ENCODE measurements at places on chromosomes 4 and X.

DNA sequence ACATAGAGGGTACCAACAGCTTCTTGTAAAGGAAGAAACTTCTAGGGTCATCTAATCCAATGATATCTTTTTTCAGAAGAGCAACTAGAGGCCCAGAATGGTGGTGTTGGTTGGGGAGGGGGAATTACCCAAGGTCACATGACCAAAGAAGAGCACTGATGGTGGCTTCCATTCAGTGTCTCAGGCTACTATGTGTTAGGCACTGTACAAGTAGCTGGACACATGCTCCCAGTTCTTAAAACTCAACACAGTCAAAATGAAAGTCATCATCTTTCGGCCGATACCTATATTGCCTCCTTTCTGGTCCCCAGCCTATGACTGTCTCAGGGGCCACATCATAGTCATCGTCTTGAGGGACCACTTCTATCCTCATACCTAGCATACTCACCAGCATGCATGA lies 88.1 kb downstream of the ARHGAP6 start:
- no peak overlapping the region for H3K4me3 ChIP-seq
- no peaks in the 10 kb centered on the region for H3K27me3 ChIP-seq
- H3K4me1 ChIP-seq = no peaks in the 10 kb centered on the region
- no peak overlapping the region for H3K27ac ChIP-seq
- H3K36me3 ChIP-seq = no peaks in the 10 kb centered on the region

DNA sequence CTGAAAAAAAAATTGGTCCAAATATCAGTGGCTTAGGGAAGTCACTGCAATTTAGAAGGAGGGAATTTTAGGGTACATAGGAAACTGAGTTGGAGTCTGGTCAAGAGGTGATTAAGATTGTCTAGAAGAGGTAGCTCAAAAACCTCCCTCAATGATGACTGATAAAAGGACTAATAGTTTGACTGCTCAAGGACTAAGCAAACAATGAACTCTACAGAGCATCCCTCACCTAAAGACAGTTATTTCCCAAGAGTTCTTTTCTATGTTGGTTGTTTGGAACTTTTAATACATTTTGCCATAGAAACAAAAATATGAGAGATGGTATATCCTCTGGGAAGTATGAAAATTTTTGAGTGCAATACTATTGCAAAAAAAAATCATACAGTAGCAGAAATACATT lies 35.7 kb downstream of the MAOB start:
- H3K4me1 ChIP-seq = no peaks in the 10 kb centered on the region
- H3K27ac ChIP-seq = no peak overlapping the region
- no peaks in the 10 kb centered on the region for H3K36me3 ChIP-seq
- H3K27me3 ChIP-seq = no peaks in the 10 kb centered on the region

DNA sequence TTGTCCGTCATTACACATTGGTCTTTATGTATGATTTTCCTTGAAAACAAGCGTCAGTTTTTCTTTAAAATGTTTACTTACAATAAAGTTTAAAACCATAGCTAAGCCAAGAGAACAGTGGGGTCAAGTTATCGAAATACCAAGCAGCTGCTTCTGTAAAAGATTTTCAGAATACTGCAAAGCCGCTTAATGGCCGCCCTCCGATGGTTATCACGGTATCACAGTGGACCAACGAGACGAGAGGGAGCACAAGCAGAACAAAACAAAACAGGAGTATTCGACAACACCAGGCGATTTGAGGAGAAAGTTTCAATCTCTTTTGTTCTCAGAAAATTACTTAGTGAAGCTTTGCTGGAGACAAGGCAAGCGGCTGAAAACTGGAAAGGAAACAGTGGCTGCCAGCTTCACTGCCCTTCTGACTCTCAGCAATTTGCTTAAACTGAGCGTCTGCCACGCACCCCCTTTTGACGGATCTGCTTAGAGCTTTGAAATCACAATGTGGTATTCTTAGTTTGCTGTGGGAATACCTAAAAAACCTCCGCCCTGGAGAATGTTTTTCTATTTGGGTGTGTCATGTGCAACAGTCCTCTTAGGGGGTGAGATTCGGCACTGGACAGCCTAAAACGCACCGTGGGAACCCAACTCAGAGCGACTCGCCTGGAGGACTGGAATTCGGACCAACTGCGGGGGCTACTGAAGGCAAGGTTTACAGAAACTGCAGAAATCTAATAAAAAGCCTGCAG lies 199.8 kb downstream of the NSUN7 start:
- no peaks in the 10 kb centered on the region for H3K4me1 ChIP-seq
- no peak overlapping the region for H3K4me3 ChIP-seq
- no peak for DNase-seq
- H3K36me3 ChIP-seq = no peaks in the 10 kb centered on the region

GRCh38 chr4:186144946-186145569 lies 40.6 kb downstream of the FAM149A start:
- no peaks in the 10 kb centered on the region for H3K36me3 ChIP-seq
- H3K4me3 ChIP-seq = no peak overlapping the region
- peaks cover 4% of the 10 kb centered on the region for H3K4me1 ChIP-seq
- DNase-seq = no peak

GRCh38 chrX:108699368-108699767 lies 37.0 kb downstream of the IRS4 start:
- no peak overlapping the region for H3K4me3 ChIP-seq
- H3K27me3 ChIP-seq = no peaks in the 10 kb centered on the region
- no peaks in the 10 kb centered on the region for H3K36me3 ChIP-seq

DNA sequence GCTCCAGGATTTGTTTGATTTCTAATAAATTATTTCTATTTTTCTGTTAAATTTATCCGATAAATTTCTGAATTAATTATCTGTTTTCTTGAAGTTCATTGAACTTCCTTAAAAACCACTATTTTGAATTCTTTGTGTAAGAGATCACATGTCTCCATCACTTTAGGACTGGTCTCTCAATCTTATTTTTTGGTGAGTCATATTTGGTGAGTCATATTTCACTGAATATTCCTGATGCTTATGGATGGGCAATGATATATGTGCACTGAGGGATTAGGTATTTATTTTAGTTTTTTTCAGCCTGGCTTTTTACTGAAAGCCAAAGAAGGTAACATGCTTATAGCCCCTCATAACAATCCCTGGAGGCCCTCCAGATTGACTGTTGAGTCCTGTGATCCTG lies 48.5 kb upstream of the IL15 start:
- H3K27ac ChIP-seq = no peak overlapping the region
- no peak for DNase-seq
- H3K4me1 ChIP-seq = no peaks in the 10 kb centered on the region
- no peak overlapping the region for H3K4me3 ChIP-seq
- no peaks in the 10 kb centered on the region for H3K27me3 ChIP-seq

DNA sequence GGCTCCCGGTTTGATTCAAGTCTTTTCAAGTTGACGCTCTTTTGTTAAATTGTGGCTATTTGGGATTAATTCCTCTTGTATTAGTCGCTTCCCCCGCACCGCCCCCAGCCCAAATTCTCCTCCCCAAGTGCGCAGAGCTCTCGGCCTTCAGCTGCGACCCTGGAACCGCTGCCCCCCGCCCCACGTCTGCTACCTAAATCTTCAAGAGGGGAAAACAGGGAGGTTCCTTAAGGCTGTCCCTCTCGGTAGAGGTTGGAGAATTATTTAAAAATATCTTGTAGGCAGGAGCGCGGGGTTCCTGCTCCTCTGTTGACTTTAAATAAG lies 860 bp upstream of the RPS6KA3 start:
- H3K36me3 ChIP-seq = no peaks in the 10 kb centered on the region
- no peak for DNase-seq
- peak overlapping the region; percentile 53 for H3K4me3 ChIP-seq

- peaks cover 6% of the 10 kb centered on the region for H3K4me1 ChIP-seq
- no peak overlapping the region for H3K4me3 ChIP-seq
- H3K27ac ChIP-seq = no peak overlapping the region
Observed at GRCh38 chr4:102494603-102495002, 6.6 kb upstream of the NFKB1 start.

- no peak overlapping the region for H3K4me3 ChIP-seq
- DNase-seq = no peak
- no peaks in the 10 kb centered on the region for H3K4me1 ChIP-seq
- no peaks in the 10 kb centered on the region for H3K27me3 ChIP-seq
- H3K36me3 ChIP-seq = no peaks in the 10 kb centered on the region
Observed at GRCh38 chr4:185598846-185599552, 63.7 kb upstream of the PDLIM3 start.

GRCh38 chrX:151871244-151871643 lies 41.4 kb upstream of the MAGEA4 start:
- no peaks in the 10 kb centered on the region for H3K27me3 ChIP-seq
- no peak overlapping the region for H3K4me3 ChIP-seq
- H3K4me1 ChIP-seq = no peaks in the 10 kb centered on the region
- no peak for DNase-seq

DNA sequence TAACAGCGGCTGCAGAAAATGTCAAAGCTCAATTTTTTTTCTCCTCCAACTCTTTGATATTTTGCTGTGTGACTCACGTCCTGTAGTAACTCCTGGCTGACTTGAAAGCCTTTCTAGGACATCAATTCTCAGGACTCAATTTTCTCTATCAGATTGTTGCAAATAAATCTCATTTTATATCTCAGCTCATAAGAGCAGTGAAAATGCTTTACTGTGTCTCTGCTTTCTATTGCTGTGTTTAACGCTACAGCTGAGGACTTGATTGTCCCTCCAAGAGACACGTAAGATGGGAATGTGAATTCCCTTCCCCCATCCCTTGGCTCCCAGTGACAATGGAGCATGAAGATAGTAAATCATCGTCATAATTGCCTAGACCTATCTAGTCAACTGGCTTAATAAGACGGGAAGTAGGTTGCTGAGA lies 20.5 kb upstream of the CBR4 start:
- no peaks in the 10 kb centered on the region for H3K27me3 ChIP-seq
- no peaks in the 10 kb centered on the region for H3K36me3 ChIP-seq
- no peaks in the 10 kb centered on the region for H3K4me1 ChIP-seq
- no peak for DNase-seq
- no peak overlapping the region for H3K4me3 ChIP-seq
- no peak overlapping the region for H3K27ac ChIP-seq

GRCh38 chr4:43456383-43456782 lies 563.9 kb downstream of the GRXCR1 start:
- H3K4me3 ChIP-seq = no peak overlapping the region
- no peak for DNase-seq
- no peaks in the 10 kb centered on the region for H3K4me1 ChIP-seq
- H3K36me3 ChIP-seq = no peaks in the 10 kb centered on the region
- H3K27me3 ChIP-seq = no peaks in the 10 kb centered on the region

GRCh38 chrX:103571726-103572125 lies 13.6 kb upstream of the TCEAL4 start:
- DNase-seq = no peak
- no peaks in the 10 kb centered on the region for H3K36me3 ChIP-seq
- H3K27me3 ChIP-seq = no peaks in the 10 kb centered on the region
- H3K27ac ChIP-seq = no peak overlapping the region

DNA sequence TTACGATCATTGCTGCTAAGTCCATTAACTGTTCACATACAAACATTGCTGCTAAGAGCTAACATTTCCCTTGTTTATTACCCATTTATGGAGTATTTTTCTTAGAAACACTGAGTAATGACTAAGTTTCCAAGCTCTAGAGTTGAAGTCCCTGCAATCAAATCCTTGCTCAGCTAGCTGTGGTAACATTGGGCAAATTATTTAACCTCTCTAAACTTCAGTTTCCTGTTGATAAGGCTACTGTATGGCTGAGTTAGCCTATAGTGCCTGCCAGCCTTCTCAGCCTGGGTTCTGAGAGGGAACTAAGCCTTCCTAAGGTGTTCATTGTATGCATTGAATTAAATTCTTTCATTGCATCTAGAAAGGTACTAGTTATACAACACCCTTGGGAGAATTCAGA lies 15.2 kb upstream of the SCOC start:
- H3K27ac ChIP-seq = no peak overlapping the region
- no peak overlapping the region for H3K4me3 ChIP-seq
- H3K27me3 ChIP-seq = no peaks in the 10 kb centered on the region
- no peak for DNase-seq

- DNase-seq = no peak
- H3K4me1 ChIP-seq = peaks cover 5% of the 10 kb centered on the region
- no peaks in the 10 kb centered on the region for H3K27me3 ChIP-seq
- H3K36me3 ChIP-seq = no peaks in the 10 kb centered on the region
- no peak overlapping the region for H3K4me3 ChIP-seq
Observed at GRCh38 chr4:1575418-1576303, 108.5 kb downstream of the FAM53A start.

DNA sequence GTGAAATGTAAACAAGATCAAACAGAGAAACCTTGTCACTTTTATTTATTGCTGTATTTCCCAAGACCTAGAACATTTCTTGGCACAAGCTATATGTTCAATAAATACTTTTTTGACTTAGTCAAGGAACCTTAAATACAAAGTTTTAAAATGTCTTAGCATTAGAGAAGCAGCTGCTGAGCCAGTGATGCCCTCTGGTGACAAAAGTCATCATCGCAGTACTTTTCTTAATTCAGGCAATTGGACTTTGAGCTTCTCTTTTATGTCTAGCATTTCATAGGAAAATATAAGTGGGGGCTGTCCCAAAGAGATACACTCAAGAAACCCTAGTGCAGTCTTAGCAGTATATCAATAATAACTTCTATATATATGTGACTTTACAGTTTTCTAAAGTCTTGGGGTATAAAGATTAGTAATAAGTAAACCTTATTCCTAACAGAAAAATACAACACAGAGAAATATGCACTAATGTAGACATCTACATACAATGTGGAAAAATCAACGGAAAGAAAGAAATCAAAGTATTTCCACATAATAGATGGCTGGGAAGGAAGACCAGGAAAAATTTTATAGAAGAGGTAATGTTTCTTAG lies 118.4 kb downstream of the DTHD1 start:
- H3K4me3 ChIP-seq = no peak overlapping the region
- H3K27me3 ChIP-seq = no peaks in the 10 kb centered on the region
- H3K36me3 ChIP-seq = no peaks in the 10 kb centered on the region
- no peak overlapping the region for H3K27ac ChIP-seq
- H3K4me1 ChIP-seq = peaks cover 2% of the 10 kb centered on the region
- peak; percentile 25 for DNase-seq

DNA sequence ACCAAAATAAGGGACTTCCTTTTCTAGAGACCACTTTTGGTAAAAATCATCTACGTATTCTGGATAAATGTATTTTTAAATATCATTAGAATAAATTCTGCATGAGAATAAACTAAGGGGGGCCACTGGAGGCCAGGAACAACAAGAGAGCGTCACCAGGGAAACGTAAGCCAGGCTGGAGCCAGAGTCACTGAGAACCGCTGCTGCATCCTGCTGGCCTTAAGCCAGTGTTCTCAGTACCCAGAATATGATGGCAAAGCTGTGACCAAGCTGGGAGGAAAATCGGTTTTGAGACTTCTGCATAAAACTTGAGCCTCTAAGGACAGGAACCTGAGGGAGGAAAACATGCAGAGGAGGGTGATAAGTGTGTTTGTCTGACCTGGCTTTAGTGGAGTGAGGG lies 63.0 kb upstream of the FAM9A start:
- H3K27me3 ChIP-seq = no peaks in the 10 kb centered on the region
- no peak overlapping the region for H3K4me3 ChIP-seq
- no peaks in the 10 kb centered on the region for H3K4me1 ChIP-seq
- no peaks in the 10 kb centered on the region for H3K36me3 ChIP-seq
- H3K27ac ChIP-seq = no peak overlapping the region

DNA sequence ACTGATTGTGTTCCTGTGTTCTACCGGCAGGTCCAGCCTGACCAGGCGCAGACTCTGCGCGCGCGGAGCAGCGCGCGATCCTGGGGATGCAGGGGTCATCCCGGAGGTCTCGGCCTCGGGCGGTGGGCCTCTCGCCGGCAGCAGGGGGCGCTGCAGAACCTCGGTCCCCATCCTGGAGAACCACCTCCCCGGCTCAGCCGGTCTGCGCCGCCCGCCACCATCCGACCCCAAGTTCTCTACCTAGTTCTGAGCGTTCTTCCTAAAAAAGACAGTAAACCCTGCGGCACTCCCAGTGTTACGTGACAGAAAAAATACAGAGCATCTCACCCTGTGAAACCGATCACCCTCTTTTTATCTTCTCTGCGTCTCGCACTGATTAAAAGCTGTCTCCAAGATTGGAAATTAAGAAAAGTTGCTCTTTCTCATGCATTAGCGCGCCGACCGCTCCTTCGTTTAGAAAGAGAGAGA lies 1.6 kb downstream of the TRPC3 start:
- H3K27me3 ChIP-seq = no peaks in the 10 kb centered on the region
- H3K27ac ChIP-seq = peak overlapping the region; percentile 45
- no peaks in the 10 kb centered on the region for H3K36me3 ChIP-seq
- DNase-seq = peak; percentile 75
